ENCODE measurements at places on chromosomes 13 and 19.

GRCh38 chr19:35421362-35421761, 26.7 kb upstream of the FFAR2 start:
- H3K4me3 ChIP-seq: no peak overlapping the region
- H3K27ac ChIP-seq: no peak overlapping the region
- no peaks in the 10 kb centered on the region for H3K27me3 ChIP-seq
- H3K4me1 ChIP-seq: no peaks in the 10 kb centered on the region

DNA sequence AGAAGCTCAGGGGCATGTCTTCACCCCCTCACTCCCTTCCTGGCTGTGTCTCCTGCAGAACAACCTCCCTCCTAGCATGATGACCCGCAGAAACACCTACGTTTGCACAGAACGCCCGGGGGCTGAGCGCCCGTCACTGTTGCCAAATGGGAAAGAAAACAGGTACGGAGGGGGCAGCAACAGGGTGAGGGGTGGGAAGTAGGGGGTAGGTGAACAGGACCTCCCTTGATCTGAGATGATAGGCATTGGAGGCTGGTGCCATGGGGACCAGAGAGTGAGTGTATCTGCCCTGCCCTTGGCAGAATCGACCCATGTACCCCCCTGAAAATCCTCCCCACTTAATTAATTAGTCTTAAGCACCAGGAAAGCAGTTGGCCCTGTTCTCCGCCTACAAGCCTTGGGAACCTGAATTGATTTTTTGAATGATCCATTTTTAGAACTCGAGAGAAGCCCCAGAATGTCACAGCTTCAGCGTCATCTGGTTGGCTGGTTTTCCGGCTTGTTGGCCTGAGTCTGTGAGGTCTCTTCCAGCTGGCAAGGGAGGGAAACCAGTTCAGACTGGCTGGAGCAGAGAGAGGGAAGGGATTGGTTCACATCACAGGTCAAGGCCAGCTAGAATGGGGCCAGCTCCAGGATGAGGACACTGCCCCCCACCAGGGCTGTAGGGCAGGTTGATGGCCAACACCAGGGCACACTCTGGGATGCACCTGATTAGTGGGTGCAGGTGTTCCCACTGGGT, 28.2 kb downstream of the CKM start:
- no peak overlapping the region for H3K27ac ChIP-seq
- no peaks in the 10 kb centered on the region for H3K4me1 ChIP-seq
- DNase-seq: no peak
- no peak overlapping the region for H3K4me3 ChIP-seq
- H3K27me3 ChIP-seq: no peaks in the 10 kb centered on the region

DNA sequence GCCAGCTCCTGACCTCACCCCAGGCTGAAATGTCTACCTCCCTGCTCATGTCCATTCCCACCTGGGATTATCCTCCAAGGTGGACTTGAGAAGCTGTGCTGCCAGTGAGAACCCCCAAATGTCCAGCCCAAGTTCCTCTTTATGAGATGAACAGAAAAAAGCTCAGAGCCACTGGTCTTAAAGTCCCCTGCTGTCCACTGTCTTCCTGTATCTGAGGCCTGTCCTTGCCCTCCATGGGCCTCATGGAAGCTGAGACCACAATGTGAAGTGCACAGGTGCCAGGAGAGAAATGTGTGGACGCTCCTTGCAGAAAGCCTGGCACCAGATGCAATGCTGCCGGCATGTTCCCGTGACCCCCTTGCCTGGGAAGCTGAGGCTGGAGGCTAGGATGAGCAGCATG, 3.3 kb upstream of the AMER2 start:
- H3K27ac ChIP-seq: no peak overlapping the region
- H3K4me3 ChIP-seq: no peak overlapping the region
- H3K27me3 ChIP-seq: peaks cover 8% of the 10 kb centered on the region
- no peaks in the 10 kb centered on the region for H3K4me1 ChIP-seq

DNA sequence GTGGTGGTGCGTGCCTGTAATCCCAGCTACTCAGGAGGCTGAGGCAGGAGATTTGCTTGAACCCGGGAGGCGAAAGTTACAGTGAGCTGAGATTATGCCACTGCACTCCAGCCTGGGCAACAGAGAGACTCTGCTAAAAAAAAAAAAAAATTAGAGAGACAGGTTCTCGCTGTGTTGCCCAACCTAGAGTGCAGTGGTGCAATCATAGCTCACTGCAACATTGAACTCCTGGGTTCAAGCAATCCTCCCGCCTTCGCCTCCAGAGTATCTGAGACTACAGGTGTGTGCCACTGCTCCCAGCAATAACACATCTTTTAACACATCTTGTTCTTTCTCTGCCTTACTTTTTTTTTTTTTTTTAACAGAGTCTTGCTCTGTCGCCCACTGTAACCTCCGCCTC, 32.7 kb downstream of the CLEC17A start:
- no peak overlapping the region for H3K27ac ChIP-seq
- no peaks in the 10 kb centered on the region for H3K36me3 ChIP-seq
- H3K27me3 ChIP-seq: no peaks in the 10 kb centered on the region
- no peak for DNase-seq

DNA sequence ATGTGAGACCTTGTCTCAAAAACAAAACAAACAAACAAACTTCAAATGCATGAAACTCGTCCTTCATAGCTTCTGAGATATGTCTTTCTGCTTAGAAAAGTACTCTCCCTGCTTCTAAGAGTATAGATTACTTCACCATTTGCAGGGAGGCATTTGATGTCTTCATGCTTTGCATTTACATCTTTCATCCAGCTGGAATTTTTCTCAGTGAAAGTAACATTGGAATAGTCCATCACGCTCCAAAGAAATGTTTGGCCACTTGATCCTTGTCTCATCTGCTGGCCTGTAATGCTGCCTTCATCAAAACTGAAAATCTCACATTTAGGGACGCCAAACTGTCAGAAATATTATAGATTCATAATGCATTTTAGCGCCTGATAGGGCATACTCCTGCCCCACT, 19.2 kb downstream of the PNMA8A start:
- H3K27me3 ChIP-seq: no peaks in the 10 kb centered on the region
- no peak for DNase-seq
- no peak overlapping the region for H3K27ac ChIP-seq
- H3K36me3 ChIP-seq: no peaks in the 10 kb centered on the region

DNA sequence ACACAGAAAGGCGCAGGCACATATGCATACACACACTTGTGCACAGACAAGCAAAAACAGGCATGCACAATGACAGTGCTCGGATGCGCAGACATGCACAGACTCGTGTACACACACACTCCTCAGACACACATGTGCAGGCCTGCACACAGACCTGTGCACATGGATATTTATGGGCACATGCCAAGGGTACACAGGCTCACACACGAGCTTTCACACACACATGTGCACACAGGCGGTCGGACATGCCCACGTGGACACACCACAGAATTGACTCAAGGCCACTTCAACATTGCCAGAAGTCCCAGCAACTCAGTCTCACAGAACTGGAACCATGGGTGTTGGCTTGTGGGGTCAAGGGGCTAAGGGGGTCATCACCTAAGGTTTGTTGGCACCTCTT, 206.8 kb downstream of the URI1 start:
- no peaks in the 10 kb centered on the region for H3K4me1 ChIP-seq
- DNase-seq: no peak
- no peaks in the 10 kb centered on the region for H3K27me3 ChIP-seq
- H3K36me3 ChIP-seq: no peaks in the 10 kb centered on the region
- no peak overlapping the region for H3K27ac ChIP-seq
